ENCODE measurements at places on chromosomes 1 and 21.

DNA sequence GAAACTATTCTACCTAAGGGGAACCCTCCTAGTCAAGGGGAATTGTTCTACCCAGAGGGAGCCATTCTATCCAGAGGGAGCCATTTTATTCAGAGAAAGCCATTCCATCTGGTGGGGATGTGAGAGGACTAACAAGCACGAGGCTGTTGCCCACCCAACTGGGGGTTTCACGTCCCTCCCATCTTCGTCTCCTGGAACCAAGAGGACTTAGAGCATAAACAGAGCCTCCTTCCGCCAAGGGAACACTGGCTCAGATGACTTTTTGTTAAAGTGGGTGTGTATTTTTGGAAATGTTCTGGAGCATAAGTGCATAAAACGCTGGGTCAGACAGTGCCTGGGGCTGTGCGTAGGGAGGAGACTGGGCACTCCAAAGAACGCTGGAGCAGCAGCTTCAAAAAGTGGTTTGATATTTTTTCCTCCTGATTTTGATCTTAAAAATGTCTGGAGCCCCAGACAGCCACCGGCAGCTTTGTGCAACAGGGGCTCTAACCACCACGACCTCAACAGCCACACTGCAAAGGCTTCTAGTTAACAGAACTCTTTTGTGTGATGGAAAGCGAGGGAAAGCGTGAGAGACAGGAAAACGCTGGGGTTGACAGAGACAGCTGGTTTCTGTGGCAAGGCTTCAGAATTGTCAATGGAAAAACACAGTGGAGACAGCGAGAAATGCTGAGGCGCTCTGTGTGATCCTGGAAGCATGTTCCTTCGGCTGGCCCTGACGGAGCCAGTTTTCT lies 363.6 kb upstream of the CAMK1G start:
- DNase-seq, result no peak

DNA sequence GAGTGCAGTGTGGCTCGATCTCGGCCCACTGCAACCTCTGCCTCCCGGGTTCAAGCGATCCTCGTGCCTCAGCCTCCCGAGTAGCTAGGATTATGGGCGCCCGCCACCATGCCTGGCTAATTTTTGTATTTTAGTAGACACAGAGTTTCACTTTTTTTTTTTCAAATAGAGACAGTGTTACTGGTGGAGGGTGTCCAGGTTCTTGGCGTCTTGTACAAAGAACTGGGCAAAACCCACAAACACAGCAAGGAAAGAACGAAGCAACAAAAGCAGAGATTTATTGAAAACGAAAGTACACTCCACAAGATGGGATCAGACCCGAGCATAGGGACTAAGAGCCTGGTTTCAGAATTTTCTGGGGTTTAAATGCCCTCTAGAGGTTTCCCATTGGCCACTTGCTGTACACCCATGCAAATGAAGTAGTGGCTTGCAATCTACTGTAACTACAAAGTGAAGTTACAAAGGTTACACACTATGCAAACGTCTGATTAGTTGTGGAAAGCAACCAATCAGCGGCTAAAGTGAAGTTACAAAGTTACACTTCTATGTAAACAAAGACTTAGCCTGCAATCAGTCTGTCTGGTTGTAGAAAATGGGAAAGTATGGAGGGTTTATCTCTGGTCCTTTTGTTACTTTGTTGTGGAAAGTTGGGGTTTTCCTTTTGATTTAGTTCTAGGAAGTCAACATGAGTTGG lies 199.1 kb downstream of the DYRK1A start:
- DNase-seq, result no peak

DNA sequence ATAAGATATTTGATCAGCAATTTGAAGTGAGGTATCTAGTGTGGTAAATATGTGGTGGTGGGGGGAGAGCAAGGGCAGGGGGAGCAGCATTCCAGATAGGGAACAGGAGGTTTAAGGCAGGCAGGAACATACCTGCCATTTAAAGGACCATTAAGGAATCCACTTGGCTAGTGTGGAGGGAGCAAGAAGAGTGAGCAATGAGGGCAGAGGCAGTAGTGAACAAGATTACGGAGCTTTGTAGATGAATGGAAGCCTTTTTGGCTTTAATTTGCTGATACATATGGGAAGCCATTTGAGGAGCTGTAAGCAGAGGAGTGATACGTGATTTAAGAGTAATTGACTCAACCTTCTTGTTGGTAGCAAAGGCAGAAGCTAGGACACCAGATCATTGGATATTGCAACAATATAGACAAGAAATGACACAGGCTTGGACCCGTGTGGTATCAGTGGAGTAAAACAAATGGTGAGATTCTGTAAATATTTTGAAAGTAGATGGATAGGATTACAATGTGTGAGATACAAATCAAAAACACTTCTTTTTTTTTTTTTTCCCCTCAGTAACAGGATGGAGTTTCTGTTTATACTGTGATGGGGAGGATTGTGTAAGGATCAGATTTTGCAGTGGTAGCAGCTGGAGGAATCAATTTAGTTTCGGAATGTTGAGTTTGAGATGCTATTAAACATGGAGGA lies 73.8 kb upstream of the B3GALT2 start:
- DNase-seq, result no peak

GRCh38 chr1:208154679-208155642 lies 89.2 kb downstream of the PLXNA2 start:
- DNase-seq, result no peak

- DNase-seq, result no peak
These were observed 7.2 kb upstream of the SCMH1 start for GRCh38 chr1:41249319-41249718.

DNA sequence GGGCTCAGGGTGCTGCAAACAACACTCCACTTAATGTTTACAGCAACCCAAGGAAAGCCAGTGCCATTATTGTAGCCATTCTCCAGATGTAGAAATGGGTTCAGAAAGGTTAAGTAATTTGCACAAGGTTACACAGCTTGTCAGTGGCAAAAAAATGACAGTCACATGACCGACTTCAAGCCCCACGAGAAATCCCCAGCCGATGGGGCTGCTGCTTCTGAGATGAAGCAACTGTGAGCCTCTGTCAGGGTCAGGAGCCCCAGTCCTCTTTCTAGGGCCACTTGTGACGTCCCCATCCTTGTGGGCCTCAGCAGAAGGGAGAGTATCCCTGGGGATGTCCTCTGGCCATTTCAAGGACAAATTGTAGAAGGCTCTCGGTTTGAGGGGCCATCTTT lies 54.8 kb downstream of the EDN2 start:
- DNase-seq, result no peak

- DNase-seq, result no peak
These were observed 19.3 kb upstream of the OPRD1 start for GRCh38 chr1:28792644-28793121.

DNA sequence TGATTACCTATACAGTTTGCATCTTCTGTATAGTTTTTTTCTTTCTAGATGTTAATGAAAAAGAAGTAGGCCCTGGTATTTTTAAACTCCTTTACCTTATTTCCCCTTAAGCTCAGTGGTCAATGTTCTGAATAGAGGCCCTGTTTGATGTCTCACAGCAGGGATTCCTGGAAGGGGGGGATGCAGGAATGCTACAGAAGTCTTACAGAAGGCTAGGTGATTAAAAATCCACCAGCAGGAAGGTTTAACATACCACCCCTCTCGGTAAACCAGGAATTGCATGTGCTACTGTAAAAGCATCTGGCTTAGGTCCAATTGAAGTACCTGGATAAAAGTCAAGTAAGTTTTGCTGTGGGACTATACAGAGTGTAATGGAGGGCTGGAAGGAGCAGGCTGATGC lies 78.3 kb downstream of the NOS1AP start:
- no peak for DNase-seq

DNA sequence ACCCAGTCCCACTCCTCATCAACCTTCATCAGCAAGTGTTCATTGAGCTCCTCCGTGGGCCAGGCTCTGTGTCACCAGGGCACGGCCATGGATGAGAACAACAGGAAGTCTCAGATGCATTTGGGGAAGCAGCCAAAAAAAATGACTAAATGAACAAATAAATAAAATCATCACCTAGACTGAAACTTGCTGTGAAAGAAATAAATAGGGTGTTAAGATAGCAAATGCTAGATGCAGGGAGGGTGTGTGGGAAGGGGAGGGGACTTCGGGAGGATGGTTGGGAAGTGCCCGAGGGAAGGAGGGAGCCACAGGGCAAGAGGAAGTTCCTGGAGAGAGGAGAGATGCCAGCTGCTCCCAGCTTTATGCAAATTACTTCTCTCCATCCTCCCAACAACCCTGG lies 696.7 kb downstream of the PTPRU start:
- DNase-seq, result peak; percentile 28

GRCh38 chr1:16180291-16180824 lies 24.5 kb upstream of the EPHA2 start:
- no peak for DNase-seq

DNA sequence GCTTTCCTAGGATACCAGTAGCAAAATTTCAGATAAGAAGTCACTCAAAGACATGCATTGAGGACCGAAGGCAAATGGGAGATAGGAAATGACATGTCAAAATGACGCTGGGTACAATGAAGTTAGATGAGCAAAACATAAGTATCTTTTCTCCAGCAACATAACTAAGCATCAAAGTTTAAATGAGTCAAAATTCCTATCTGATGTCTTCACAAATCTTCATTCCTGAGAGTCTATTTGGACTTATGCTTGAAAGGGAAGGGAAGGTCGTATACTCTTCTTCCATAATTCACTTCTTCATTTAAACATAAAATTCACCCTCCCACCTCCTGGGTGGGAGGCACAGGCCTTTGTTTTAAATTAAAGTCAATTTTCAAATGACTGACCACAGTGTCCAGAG lies 4.1 kb upstream of the TMEM81 start:
- DNase-seq, result no peak

- DNase-seq, result no peak
These were observed 808 bp upstream of the SERINC2 start for GRCh38 chr1:31412205-31412604.

- DNase-seq, result no peak
These were observed 486.9 kb upstream of the DAB1 start for GRCh38 chr1:57910782-57911181.

DNA sequence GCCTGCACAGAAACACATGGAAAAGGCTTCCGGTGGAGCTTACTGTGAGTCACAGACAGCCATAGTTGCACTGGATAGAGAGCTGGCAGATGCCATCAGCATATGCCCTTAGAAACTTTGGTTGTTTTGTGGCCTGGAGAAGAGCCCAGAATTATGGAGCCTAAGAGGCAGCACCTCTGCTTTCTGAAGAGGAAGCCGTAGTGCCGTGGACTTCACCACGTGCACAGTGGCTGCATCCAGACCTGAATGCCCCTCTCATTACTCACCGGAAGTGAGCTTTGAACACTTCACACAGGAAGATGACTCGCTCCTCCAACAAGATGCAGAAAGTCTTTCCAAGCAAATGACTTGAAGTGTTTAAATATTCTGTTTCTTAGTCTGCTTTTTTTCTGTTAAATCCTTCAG lies 28.4 kb downstream of the JUN start:
- DNase-seq, result no peak

DNA sequence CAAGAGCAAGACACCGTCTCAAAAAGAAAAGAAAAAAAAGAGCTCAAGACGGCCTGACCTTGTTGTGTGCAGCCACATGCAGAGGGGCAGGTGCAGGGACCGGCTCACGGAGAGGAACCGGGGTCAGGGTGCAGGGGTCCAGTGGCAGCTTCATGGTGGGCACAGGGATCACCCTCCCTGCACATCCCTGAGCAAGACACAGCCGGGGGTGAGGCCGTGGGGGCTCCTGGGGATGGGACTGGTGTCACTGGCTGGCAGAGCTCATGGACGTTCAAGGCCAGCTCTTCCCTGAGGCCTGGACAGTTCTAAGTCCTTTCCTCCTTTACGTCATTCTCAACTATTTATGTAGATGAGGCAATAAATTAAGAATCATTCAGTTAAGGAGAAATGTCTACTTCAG lies 6.6 kb upstream of the TMEM240 start:
- DNase-seq, result no peak

DNA sequence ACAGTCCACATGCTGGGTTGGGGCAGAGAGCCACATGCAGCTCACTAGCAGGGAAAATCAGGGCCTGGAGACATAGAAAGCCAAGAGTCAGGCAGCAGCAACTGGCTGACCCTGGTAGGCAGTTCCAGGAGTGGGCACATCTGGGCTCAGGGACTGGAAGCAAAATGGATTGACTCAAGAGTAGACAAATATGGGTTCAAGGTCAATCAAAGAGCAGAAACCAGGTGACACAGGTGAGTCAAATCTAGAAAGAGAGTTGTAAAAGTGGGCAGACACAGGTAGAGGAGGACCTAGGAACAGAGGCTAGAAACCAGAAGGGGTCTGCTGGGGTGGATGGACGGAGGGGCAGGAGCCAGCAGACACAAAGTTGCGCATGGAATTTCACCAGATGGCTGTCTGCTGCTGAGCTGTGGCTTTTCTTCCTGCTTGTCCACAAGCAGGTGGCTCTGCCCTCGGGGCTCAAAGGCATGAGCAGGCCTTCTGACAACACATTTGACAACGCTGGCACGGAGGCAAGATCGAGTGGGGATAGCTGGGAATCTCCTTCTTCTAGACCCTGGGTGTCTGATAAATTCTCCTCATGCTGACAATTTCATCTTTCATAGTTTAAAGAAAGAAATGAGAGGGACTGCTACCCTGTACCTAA lies 40.8 kb upstream of the IGSF3 start:
- DNase-seq, result no peak

DNA sequence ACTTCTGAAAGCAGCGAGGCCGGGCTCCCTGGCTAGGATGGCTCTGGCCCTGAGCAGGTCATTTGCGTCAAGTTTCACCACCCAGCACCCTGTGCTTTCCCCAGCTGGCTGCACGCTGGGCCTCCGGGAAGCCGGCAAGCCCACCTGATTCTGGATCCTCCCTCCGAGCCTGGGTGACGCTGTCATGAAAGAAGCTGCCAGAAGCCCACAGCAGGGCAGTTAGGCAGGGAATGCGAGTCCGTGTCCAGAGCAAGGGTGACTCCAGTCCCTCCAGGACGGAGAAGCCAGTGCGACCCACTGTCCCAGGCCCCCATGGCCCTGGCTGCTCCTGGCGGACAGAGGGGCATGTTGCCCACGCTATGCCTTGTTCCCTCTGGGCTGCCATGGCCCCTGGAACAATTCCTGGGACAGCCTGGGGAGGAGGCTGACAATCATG lies 44.4 kb upstream of the PCBP3 start:
- no peak for DNase-seq
